Stimulated activated CD8-positive, alpha-beta memory T cell treated with anti-CD3 and anti-CD28 coated beads, Interleukin-4, amount 100 ng/mL, for 4 hours (primary cell): ENCODE measurements at places on chromosomes 12 and 14.

GRCh38 chr14:69241577-69241976 lies 18.4 kb upstream of the GALNT16 start:
- no peak for DNase-seq

- DNase-seq = no peak
Observed at GRCh38 chr12:12384571-12385340, 27.9 kb downstream of the BORCS5 start.

DNA sequence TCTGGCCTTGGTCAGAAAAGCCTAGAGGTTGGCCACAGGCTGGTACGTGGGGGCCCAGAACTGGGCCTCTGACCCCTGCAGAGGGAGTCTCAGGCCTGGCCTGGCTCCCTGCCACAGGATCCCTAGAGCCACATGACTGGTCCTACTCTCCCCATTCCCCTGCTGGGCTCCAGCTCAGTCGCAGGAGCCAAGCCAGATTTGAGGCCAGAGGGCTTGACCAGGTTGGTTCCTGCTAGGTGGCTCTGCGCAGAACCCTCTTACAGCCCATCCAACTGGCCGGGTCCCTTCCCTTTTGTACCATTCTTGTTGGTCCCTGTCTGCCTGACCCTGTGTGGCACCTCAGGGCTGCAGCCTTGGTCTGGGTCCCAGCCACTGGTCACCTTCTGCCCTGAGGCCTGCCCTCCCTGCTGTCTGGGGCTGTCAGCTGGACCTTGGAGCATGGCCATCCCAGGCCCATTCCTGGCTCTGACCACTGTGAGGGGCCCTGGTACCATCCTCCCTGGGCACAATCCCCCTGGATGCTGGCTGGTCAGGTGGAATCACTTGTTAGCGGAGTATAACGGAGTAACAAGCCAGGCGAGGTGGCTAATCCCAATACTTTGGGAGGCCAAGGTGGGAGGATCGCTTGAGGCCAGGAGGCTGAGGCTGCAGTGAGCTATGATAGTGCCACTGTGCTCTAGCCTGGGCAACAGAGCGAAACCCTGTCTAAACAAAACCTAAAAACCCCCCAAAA lies 22.9 kb upstream of the PPP1R13B start:
- DNase-seq = no peak

- DNase-seq = no peak
Observed at GRCh38 chr12:53808023-53808705, 56.4 kb upstream of the CISTR start.

DNA sequence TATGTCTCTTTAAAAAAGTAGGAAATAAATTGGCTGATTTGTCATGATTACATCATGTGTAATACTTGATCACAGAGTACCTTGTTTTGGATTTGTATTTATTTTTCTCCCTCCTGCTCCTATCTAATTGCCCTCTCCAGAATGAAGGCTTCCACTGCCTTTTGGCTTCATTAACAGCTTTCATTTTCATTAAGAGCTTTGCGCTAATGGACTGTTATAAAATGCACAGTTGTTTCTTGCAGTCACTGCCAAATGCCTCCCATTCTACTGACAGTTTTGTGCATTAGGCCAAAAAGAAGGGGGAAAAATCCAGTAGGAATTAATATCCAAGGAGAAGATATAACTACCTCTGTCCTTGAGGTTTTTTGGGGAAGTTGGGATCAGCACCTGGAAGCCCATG lies 159.2 kb downstream of the NRXN3 start:
- no peak for DNase-seq

DNA sequence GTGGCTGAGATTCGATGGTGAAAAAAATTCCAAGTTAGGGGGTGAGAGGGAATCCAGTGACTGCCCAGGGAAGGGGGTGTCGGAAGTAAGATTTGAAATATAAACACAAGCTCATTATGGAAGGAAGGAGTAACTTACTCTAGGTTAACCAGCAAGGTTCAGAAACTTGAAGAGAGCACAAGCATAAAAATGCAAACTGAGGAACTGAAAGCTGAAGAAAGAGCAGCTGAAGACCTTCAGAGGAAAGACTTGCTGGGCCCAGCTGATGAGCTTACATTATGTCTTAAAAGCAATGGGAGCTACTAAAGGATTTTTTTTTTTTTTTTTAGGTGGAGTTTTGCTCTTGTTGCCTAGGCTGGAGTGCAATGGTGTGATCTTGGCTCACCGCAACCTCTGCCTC lies 189.7 kb upstream of the GRIN2B start:
- DNase-seq = no peak

DNA sequence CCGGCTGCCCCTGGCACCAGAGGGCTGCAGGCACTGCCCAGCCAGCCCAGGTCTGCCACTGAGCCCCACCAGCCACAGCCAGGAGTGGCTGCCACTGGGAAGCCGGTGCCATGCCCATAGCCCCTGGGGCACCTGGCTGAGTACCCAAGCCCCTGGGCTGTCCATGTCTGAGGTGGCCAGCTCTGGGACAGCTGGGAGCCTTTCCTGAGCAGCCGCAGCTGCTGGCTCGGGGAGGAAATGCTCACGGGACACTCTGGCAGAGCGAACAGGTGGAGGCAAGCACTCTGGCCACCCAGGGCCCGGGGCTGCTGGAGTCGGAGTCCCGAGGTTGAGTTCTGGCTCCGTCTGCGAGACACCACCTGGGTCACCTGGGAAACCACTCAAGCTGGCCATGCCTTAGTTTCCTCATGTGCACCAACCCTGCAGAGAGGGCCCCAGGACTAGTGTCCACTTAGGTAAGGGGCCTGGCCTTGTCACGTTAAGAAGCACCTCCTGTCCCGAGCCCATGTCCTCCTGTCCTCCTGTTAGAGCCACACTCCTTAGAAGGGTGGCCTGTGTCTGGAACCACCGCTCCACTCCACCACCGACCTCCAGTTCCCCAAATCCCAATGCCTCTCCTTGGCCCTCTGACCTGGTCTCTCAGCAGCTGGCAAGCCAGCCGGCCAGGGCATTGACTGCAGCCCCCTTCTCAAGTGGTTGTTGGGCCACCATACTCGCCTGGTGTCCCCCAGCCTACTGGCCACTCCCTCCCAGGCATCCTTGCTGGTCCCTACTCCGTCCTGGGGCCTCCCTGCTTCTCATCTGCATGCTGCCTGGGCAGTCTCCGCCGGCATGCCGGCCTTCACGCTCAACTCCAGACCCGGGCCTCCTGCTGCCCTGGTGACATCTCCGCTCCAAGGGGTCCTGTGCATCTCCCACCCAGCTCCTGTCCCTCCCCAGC lies 45.3 kb downstream of the BEGAIN start:
- DNase-seq = no peak

DNA sequence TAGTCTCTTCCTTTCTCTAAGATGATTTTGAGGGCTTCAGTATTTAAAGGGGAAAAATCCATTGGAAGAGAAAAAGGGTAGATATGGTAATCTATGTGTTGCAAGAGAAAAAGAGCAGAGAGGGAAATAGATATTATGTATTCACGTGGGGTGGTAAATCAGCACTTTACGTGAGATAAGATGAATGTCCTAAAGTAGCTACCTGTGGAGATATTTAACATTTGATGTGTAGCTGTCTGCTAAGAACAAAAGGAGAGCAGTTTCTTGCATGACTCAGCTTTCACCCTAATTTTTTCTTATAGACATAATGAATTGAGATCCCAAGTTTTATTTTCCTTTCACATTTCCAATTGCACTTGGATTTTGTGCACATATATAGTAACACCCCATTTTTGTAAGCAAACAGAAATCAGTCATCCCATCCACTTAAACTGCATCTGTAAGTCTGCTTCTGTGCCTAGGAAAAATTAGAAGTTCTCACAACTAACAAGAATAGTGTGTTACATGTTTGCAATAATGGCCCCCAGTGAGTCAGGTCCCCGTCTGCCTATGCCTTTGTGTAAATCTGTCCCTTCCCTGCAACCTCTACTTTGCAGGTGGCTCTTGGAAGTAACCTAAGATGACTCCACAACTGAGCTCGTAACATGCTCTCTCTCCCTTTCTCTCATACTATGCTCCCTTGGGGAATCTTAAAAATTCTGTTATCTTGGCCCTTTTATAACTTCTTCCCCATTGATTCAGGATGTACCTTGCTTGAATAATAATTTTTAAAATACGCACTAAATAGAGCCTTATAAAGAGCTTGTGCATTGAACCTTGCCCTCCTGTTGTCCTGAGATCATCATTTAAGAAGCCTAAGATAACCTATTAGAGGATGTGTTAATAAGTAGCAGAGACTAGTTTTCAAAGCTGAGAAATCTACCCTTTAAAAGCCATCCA lies 3.7 kb downstream of the TMTC3 start:
- DNase-seq = no peak

DNA sequence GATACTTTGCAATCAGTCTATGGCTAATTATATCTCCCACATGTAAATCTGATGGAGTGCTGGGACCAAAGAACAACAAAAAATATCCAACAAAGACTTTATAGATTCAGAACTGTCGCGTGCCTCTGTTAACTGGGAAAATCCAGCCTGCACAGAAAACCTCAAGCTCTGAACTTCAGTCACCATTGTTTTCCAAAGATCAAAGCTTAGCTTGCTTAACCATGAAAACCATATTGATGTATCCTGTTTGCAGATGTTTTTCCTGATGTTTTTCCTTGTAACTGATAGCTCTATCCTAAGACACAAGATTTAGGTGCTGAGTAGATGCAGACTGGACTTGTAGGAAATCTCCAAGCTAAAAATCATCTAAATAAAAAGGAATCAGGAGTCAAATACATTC lies 163.7 kb downstream of the GXYLT1 start:
- no peak for DNase-seq

GRCh38 chr12:73486256-73486655 lies 1051.4 kb upstream of the ATXN7L3B start:
- DNase-seq = no peak

DNA sequence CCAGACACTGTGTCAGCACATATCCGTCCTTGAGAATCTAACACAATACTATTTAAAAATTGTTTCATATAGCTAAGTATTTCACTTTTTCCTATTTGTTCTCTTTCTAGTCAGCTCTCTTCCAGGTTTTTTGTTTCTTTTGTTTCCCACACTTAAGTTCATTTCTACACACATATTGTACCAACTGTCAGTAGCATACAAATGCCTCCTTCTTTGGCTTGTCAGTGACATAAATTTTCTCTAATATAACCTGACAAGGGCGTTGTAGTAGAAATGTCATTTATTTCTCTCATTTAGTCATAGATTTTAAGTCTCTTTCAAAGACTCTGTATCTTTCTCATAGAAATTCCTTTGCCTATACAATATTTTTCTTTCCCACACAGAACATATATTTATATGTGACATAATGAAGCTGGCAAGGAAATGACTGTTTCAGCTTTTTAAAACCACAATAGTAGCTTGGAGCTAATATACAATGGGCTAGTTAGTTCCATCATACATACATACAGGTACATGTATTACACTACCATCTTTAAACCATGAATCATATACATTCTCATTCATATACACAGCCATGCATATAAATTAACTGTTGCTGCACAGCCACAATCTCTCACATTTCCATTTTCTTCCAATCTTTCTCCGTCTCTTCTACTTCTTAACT lies 42.3 kb upstream of the EPS8 start:
- DNase-seq = no peak

GRCh38 chr14:82710267-82710841 lies 1176.7 kb upstream of the SEL1L start:
- DNase-seq = no peak

DNA sequence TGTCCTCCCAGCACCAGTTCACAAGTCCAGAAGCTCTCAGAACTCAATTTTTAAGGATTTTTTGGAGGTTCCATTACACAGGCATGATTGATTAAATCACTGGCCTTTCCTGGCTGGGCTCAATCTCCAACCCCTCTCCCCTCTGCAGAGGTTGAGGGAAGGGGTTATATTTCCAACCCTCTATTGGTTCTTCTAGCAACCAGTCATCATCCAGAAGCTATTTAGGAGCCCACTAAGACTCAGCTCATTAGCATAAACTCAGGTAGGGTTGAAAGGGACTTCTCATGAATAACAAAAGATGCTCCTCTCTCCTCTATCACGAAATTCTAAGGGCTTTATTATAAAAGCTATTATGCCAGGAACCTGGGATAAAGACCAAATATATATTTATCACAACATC lies 41.5 kb downstream of the SPPL3 start:
- no peak for DNase-seq

- DNase-seq = no peak
Observed at GRCh38 chr14:72111911-72112310, 179.7 kb downstream of the RGS6 start.

- no peak for DNase-seq
Observed at GRCh38 chr12:124384299-124384894, 89.5 kb downstream of the RFLNA start.

GRCh38 chr14:23209651-23210423 lies 26.4 kb upstream of the SLC7A8 start:
- no peak for DNase-seq

GRCh38 chr12:29415111-29415510 lies 34.1 kb upstream of the ERGIC2 start:
- DNase-seq = no peak

DNA sequence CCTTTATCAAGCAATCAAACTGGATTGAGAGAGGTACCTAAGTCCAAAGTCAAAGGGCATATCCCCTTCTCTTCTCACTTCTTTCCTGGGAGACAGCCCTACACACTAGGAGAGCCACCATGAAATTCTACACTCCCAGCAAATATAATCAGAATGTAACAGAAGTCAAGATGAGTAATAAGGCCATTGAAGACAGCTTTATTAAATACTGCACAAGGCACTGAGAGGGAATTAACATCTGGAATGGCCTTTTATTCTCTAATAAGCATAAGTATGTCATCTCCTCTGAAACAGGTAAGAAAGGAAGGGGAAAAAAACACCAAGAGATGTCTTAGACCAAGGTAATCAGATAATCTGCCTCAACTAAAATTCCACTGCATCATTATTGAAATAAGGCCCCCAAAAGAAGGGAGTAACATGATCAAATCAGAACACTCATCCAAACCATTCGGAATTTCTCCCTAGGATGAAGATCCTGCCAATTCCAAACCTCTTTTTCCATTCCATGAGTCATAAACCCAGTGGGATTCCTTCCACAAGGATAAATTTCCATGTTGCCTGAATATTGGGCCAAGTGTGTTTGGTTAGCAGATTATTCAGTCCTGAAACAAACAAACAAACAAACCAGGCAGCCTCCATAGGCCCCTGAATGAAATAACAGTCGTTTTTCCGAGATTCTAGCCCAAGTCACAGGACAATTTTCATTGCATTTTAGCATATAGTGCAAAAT lies 19.9 kb downstream of the SLC35F4 start:
- no peak for DNase-seq

DNA sequence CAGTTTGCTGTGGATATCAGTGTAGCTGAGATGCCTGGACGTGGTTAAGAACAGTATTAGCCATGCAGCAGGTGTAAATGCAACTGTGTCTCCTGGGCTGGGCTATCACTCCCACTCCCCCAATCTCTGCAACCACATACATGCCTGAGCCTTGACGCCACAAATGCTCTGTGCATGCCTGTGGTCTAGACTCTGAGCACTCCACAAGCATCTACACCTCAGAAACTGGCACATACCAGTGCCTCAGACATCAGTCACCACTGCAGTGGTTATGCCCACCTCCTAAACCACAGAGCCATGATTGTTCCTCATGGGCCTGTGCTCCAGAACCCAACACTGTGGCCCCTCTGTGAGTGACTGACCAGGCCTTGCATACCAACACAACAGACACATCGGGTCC lies 226.8 kb upstream of the ALG10 start:
- no peak for DNase-seq
